HFF-Myc (cell line): ENCODE measurements at places on chromosomes 13 and 19.
A peak's percentile ranks its signal among the peaks of the same experiment; 100 is the strongest.

GRCh38 chr13:50850445-50850844, 7.0 kb upstream of the DLEU7 start:
- DNase-seq: no peak

DNA sequence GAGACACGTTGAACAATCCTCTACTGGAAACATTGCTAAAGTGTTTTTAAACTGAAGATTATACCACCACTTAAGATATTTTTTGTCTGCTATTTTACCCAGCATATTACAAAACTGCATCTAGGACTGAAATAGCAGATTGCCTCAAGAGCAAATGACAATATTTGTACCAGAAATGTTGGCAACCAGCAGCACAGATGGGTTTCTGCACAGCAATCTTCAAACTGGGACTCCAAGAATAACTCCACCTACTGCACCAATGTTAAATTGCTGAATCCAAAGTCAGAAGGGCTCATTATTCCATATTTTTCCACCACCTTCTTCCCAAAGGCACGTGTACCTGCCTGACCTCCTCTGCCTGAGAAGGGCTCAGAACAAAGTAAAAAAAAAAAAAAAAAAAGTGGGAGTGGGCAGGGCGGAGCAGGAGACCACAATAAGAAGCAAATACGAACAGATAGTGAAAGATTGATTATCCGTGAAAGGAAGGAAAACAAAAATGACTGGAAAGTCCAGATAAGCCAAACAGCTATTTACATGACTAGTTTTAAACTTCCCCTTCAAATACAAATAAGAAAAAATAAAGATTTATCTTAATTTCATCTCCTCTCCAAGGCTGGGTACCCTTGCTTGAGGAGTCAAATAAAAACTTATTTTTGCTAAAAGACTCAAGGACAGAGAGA, 79.4 kb downstream of the FOXO1 start:
- no peak for DNase-seq

DNA sequence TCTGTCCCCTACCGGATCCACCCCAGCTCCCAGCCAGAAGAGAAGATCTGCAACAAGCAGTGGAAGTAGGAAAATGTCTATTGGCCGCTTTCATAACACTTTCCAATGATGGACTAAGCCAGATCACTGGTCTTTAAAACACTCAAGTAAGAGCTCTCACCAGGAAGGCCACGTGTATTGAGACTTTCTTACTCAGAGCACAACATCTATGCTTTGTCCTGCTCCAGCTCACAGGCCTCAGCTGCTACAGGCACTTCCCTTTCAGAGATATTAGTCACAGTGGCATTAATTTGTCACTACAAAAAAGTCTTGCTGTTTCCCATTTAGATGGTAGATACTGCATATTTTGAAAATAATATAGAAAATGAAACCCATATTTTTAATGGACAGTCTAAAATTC, 164.2 kb downstream of the ABCC4 start:
- no peak for DNase-seq

GRCh38 chr13:45108716-45109101, 11.6 kb upstream of the GTF2F2 start:
- no peak for DNase-seq

DNA sequence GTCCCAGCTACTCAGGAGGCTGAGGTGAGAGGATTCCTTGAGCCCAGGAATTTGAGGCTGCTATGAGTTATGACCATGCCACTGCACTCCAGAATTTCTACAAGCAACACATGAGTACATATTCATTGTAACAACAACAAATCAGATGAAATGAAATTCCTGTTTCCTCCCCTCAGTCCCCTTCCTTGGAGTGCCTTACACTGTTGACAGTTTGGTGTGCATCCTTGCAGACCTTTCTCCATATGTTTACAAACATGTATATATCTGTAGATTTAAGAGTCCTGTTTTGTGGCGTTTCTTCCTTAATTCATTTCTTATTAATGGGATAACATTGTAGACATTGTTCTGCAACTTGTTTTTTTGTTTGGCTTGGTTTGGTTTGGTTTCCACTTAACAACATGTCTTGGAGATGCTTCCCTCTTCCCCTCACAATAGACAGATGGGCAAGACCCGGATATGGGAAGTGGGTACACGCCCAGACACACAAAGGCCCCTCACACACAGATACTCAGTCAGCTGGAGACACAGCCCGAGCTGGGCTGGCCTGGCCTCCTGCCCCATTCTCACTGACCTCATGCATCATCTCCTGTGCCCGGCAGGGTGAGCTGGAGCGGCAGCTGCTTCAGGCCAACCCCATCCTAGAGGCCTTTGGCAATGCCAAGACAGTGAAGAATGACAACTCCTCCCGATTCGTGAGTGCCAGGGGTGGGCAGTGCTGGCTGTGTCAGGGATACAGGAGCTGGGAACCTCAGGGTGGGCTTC, 21.7 kb downstream of the MYH14 start:
- no peak for DNase-seq

- DNase-seq: no peak
These were observed 1.6 kb downstream of the DIAPH3 start for GRCh38 chr13:60162096-60162495.

- peak; percentile 49 for DNase-seq
These were observed 5.3 kb upstream of the GPR4 start for GRCh38 chr19:45607071-45608029.

DNA sequence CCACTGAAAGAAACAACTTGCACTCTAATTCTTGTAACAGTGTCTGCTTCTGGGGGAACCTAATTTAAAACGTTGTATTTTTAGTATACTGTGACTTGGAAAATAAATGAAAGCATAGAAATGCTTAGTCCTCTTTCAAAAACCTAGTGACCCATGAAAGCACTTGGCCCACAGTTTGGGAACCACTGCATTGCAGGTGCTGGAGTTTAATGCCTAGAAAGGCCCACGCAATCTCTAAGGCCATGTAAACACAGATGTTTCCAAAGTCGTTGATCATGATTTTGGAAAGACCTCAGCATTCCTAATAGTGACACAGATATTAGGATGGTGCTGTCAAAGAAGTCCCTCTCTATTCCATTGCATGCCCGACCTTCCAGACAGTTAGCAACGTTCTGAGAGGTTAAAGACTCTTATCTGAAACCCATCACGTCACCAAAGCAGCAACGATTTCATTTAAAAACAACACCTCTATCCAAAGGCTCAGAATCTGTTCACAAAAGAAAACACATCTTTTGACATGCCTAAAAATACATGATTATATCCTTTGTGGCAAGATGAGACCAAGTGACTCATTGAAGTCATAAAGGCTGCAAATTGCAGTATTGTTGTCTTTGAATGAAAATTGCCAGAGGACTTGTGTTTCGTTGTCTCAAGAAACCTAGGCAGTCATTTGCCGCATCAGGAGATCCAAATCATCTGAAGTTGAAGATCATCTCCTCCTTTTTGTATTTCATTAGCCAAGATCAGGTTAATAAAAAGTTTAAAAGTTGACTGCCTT, 328.0 kb upstream of the ZNF507 start:
- no peak for DNase-seq

- DNase-seq: no peak
These were observed 1.6 kb downstream of the TNFSF9 start for GRCh38 chr19:6532244-6532999.

- no peak for DNase-seq
These were observed 13.0 kb upstream of the PROZ start for GRCh38 chr13:113145496-113145895.

GRCh38 chr13:38685974-38686576, 802 bp upstream of the FREM2 start:
- no peak for DNase-seq

DNA sequence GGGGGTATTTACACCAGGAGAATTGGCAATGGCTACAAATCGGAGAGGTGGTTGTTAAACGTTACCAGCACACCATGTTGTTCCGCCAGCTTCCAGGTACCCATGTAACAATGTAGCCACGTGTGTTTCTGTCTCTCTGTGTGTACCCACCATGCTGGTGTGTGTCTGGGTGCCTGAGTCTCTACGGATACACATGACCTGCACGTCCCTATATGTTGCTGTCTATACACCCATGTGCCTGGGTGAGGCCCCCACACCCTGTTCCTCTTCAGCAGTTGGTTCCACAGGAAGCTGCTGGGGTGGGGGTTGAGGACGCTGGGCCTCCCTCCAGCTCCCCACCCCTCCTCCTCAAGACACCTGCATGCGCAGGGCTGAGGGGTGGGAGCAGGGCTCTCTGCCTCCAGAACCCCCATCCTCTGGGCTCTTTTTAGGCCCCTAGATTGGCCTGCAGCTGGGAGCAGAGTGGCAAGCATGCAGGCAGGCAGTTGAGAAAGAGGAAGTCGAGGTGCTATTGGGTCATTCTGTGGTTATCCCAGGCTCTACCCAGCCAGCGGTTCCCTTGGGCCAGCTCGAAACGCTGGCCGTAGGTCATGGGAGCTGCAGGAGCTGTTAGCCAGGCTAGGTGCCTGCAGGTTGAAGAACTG, at the start of gene ARHGEF18:
TSS of gene ARHGEF18 (plus strand) at position 351 of the 644 bp plus-strand sequence. CDS start 13,954 bp downstream, outside the sequence.
- no peak for DNase-seq

DNA sequence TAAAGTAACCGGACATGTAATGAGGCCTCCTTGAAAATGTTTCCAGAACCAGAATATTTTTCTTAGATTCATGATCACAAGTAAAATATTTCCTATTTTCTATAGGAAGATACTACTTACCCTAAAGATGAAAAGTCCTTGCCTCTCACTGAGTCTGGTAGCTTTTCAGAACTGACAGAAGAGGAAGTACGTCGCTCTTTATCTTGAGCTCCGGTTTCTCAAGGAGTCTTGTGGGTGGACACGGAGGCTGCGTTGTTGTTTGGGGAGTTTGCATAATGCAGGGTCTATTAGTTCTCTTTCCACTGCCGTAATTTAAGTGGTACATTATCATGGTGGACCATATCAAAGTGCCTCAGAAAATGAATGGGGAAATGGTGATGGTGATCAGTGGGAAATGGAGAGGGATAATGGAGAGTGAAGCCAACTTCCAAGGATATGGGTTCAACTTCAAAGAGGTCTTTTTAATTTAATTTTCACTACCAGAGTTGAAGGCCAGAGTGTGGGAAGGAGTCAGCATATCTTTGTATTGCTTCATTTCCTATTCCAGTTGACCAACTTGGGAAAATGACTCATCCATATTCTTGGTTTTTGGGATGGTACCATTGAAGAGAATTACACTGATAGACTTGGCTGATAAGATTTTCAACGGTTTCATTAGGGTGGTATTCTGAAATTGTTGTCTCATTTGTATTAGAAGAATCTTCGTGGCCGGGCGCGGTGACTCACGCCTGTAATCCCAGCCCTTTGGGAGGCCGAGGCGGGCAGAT, 23.4 kb downstream of the MBD3L2B start:
- DNase-seq: no peak

DNA sequence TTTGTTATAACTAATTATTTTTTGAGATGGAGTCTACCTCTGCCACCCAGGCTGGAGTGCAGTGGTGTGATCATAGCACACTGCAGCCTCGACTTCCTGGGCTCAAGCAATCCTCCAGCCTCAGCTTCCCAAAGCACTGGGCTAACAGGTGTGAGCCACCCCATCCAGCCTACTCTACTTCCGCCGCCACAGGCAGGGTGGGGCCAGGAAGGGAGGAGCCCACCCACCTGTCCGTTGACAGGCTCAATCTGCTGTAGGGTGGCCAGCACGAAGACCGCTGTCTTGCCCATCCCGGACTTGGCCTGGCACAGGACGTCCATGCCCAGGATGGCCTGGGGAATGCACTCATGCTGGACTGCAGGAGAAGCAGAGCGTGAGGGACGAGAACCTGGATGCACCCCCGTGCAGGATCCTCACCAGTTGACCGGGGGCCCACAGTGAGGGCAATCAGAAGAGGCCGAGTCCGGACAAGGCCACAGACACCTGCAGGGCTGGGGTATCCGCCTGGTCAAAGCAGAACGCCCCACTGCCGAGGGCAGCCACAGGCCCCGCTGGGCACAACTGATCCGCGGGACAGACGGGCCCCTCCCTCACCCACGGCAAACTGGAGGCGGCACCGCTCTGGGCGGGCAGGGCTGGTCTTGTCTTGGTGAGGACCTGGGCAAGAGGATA, 6.7 kb downstream of the DDX39A start:
- no peak for DNase-seq

- peak; percentile 14 for DNase-seq
These were observed 5.3 kb downstream of the ZNF85 start for GRCh38 chr19:20928371-20928770.

GRCh38 chr19:7850000-7850813, 20.2 kb downstream of the EVI5L start:
- DNase-seq: no peak

GRCh38 chr19:48795685-48796070, 15.2 kb downstream of the BCAT2 start:
- no peak for DNase-seq

DNA sequence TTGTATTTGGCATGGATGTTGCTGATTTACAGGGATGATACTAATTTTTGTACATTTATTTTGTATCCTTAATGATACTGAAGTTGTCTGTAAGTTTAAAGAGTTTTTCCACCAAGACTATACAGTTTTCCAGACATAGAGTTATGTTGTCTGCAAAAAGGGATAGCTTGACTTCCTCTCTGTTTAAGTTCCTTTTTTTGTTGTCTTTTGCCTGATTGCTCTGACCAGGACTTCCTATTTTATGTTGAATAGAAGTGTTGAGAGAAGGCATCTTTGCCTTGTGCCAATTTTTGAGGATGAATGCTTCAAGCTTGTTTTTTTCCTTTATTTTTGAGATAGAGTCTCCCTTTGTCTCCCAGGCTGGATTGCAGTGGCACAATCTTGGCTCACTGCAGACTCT, 36.8 kb upstream of the ZNF681 start:
- no peak for DNase-seq

- no peak for DNase-seq
These were observed 1100.7 kb upstream of the MIR17HG start for GRCh38 chr13:90246687-90247345.

GRCh38 chr13:80139196-80139595, 201.7 kb downstream of the SPRY2 start:
- DNase-seq: no peak

- DNase-seq: no peak
These were observed 797.7 kb upstream of the ARGLU1 start for GRCh38 chr13:107365466-107366215.

GRCh38 chr19:8609279-8610040, 1.1 kb downstream of the ADAMTS10 start:
- DNase-seq: no peak

DNA sequence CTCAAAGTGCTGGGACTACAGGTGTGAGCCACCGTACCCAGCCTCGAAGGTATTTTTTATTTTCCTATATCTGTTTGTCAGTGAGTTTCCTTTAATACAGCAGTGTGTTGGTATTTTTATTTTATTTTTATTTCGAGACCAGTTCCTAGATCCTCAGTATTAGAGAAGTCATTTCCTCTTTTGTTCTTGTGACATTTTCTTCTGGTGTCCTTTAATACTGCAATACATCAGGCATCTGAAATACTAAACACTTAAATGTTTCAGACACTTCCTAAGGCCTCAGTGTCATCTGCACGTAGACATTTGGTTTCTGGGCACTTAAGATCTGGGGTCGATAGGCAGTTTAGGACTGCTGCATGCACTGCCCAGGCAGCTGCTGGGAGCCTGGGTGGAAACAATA, 22.5 kb downstream of the GATAD2A start:
- no peak for DNase-seq

- DNase-seq: no peak
These were observed 8.9 kb upstream of the AMER2 start for GRCh38 chr13:25180775-25181537.
